GM23248 (cell line): ENCODE measurements at places on chromosomes 3 and 15. TPM values are rescaled to one million over a fixed set of nuclear protein-coding genes. Genes with fewer than 3 reads are reported as not detected.

- H3K27ac ChIP-seq, result no peak overlapping the region; the same call in 1 of the 2 replicates
- peaks cover 4% of the 10 kb centered on the region; the same call in 1 of the 2 replicates for H3K27me3 ChIP-seq
- peak; percentile 69 for DNase-seq
These were observed 14.2 kb downstream of the GRIP2 start for GRCh38 chr3:14525685-14526631.

- H3K27ac ChIP-seq, result peak overlapping the region; percentile 56
- DNase-seq, result no peak
- no peaks in the 10 kb centered on the region for H3K27me3 ChIP-seq
- H3K4me1 ChIP-seq, result peaks cover 33% of the 10 kb centered on the region
These were observed 228.2 kb upstream of the BHLHE40 start for GRCh38 chr3:4751029-4751501.

Gene BRK1
- 116 and 180 TPM in 2 replicates for total RNA-seq

DNA sequence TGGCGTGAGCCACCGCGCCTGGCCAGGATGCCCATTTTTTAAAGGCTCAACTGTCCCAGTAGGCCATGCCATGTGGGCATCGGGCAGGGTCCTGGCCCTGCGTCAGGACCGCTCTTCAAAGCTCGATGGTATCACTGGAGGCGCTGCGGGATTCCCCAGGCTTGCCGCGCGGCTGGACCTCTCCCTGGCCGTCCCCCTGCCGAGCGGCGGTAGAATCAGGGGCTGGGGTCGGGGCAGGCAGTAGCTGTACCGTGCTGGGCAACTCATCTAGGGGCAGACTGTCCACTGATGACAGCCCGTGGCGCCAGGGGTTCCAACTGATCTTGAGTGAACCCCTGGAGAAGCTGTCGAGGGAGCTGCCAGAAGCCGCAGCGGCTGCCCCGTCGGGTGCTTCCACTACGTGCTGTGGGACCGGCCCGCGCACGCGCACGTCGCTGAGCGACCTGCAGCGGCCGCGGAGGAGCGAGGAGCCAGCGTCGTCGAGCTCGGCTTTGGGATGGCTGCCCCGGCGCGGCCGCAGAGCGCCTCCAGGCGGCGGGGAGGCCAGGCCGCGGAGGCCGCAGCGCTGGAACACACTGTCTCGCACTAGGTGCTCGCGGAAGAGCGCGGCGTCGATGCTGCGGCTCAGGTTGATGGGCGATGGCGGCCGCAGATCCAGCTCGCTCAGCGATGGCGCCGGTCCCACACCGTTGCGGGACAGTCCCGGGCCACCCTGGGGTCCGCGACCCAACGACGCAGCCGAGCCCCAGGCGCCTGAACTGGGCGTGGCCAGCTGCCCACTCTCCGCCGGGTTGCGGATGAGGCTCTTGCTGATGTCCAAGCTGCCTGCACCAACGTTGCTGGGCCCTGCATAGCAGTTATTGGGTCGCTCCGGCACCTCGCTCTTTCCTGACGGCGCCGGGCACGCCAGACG is 5.8 kb downstream of the PRRT3 start:
- peak; percentile 97 for DNase-seq
- no peaks in the 10 kb centered on the region for H3K36me3 ChIP-seq
- H3K4me3 ChIP-seq, result peak overlapping the region; percentile 67
- H3K27ac ChIP-seq, result peak overlapping the region; percentile 34

GRCh38 chr3:177196456-177197040 is 734 bp downstream of the TBL1XR1 start:
- peak; percentile 63 for DNase-seq
- H3K27me3 ChIP-seq, result no peaks in the 10 kb centered on the region
- H3K4me1 ChIP-seq, result peaks cover 16% of the 10 kb centered on the region; the same call in 1 of the 2 replicates
- peak overlapping the region; percentile 81 for H3K4me3 ChIP-seq
- no peaks in the 10 kb centered on the region for H3K36me3 ChIP-seq

DNA sequence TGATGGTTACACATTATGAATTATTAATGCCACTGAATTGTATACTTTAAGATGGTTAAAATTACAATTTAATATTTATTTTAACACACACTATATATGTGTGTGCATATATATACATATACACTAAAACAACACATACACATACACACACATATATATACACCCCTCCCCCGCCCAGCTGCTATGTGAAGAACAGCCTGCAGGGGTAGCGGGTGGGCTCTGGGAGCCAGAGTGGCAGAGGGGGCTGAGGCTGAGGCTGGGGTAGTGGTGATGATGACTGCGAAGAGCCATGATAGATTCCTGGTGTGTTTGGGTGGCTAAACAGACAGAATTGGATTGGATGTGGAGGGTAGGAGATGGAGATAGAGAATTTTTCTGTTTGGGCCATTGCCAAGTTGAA is 39.4 kb upstream of the APEH start:
- no peak for DNase-seq
- H3K4me1 ChIP-seq, result no peaks in the 10 kb centered on the region
- H3K27ac ChIP-seq, result no peak overlapping the region
- H3K27me3 ChIP-seq, result no peaks in the 10 kb centered on the region; the same call in 1 of the 2 replicates
- H3K36me3 ChIP-seq, result no peaks in the 10 kb centered on the region

DNA sequence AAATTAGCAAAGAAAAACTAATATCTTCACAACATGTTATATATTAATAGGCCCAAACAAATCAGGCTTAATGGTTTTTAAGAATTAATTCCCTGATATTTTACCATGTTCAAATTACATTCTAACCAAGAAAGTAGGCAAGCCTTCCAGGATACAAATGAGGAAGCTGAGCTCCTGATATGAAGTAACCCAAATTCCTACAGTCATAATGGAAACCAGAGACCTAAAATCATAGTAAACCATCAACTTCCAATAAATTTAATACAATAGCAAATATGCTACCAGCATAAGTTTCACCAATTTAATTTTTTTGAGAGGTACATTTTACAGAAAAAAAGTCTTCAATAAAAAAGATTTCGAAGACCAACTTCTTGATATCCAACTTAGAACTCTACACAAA is 3.8 kb downstream of the DCBLD2 start:
- H3K36me3 ChIP-seq, result peaks cover 5% of the 10 kb centered on the region; the same call in 1 of the 2 replicates
- H3K4me1 ChIP-seq, result peaks cover 53% of the 10 kb centered on the region
- H3K4me3 ChIP-seq, result peak overlapping the region; percentile 95

DNA sequence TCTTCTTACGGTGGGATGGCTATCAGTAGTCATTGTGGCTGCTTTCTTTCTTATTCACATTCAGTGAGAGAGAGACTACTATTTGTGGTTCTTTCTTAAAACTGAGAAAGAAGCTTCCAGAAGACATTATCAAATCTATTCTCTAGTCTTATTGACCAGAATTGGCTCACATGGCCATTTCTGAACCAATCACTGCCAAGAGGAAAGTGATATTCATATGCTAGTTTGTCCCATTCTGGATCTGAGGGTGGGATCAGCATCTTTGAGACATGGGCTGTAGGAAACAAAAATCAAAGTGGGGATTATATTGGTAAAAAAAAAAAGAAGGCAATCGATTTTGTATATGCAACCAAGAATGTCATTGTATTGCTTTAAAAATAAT is 106.4 kb upstream of the RASGRP1 start:
- H3K4me3 ChIP-seq, result no peak overlapping the region
- H3K27me3 ChIP-seq, result peaks cover 26% of the 10 kb centered on the region
- no peak overlapping the region for H3K27ac ChIP-seq

GRCh38 chr3:13850161-13850945 is 29.5 kb downstream of the WNT7A start:
- H3K27me3 ChIP-seq, result 0 out of 2 replicates have a peak, but pooled peaks cover 5% of the 10 kb centered on the region
- peak; percentile 26 for DNase-seq
- no peak overlapping the region for H3K4me3 ChIP-seq
- no peaks in the 10 kb centered on the region for H3K4me1 ChIP-seq
